ENCODE measurements at places on chromosomes 4 and X.

DNA sequence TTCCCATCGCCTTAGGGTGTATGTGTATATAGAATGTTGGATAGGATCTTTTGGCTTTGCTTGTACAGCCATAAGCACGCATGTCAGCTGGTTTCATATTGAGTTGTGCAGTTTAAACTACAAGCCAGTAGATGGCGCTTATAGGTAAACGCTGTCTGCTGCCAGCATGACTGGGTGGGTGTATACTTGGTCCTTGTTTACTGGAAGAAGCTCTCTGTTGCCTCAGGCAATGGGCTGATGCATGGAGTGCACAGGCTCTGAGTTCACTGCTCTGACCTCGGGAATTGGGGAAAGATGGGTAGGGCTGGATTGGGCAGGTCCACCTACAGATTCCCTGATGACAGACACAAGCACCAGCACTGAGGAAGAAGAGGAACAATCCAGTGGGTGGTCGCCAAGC lies 831.5 kb downstream of the STIM2 start:
- no peak for DNase-seq
- no peaks in the 10 kb centered on the region for H3K4me1 ChIP-seq
- H3K4me3 ChIP-seq: no peak overlapping the region
- H3K27me3 ChIP-seq: no peaks in the 10 kb centered on the region

DNA sequence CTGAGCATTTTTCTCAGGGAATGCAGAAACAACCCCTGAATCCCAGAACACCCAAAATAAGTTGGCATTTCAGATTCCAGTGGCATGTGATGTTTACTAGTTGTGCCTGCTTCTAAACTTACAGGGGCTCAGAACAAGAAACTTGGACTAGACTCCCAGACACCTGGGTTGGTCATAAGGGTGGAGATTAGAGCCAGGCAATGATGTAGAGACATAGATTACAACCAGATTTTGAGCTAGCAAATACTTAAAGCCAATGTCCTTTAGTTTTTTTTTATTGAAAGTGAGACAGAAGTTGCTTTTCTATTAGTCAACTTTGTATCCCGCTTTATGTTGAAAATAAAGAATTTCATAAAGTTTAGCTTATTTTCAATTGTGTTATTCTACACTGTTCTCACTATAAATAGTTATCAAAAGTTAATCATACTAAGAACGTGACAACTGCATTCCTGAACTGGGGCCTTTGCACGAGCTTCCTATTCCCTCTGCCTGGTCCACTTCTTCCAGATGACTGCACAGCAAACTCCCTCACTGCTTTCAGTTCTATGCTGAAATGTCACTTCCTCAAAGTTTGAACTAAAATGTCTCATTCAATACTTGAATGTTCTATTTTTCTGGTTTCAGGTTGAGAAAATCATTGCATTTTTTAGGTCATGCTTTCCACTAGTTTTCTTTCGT lies 224.7 kb upstream of the PPP1R2C start:
- no peak overlapping the region for H3K4me3 ChIP-seq
- no peaks in the 10 kb centered on the region for H3K4me1 ChIP-seq
- DNase-seq: no peak
- H3K36me3 ChIP-seq: no peaks in the 10 kb centered on the region
- H3K27me3 ChIP-seq: no peaks in the 10 kb centered on the region

- DNase-seq: no peak
- peak overlapping the region; percentile 66 for H3K4me3 ChIP-seq
- H3K4me1 ChIP-seq: peaks cover 60% of the 10 kb centered on the region
- H3K36me3 ChIP-seq: peaks cover 46% of the 10 kb centered on the region
- H3K27me3 ChIP-seq: no peaks in the 10 kb centered on the region
These were observed 22.8 kb downstream of the GPRIN3 start for GRCh38 chr4:89284828-89285227.

- peaks cover 25% of the 10 kb centered on the region for H3K27me3 ChIP-seq
- no peak overlapping the region for H3K4me3 ChIP-seq
- H3K36me3 ChIP-seq: no peaks in the 10 kb centered on the region
- no peak overlapping the region for H3K27ac ChIP-seq
- H3K4me1 ChIP-seq: peaks cover 3% of the 10 kb centered on the region
- DNase-seq: no peak
These were observed 9.0 kb upstream of the IGFBP7 start for GRCh38 chr4:57119054-57119651.

- H3K27me3 ChIP-seq: no peaks in the 10 kb centered on the region
- no peaks in the 10 kb centered on the region for H3K36me3 ChIP-seq
- DNase-seq: no peak
- no peak overlapping the region for H3K27ac ChIP-seq
These were observed 126.5 kb upstream of the INTU start for GRCh38 chr4:127506283-127506682.

DNA sequence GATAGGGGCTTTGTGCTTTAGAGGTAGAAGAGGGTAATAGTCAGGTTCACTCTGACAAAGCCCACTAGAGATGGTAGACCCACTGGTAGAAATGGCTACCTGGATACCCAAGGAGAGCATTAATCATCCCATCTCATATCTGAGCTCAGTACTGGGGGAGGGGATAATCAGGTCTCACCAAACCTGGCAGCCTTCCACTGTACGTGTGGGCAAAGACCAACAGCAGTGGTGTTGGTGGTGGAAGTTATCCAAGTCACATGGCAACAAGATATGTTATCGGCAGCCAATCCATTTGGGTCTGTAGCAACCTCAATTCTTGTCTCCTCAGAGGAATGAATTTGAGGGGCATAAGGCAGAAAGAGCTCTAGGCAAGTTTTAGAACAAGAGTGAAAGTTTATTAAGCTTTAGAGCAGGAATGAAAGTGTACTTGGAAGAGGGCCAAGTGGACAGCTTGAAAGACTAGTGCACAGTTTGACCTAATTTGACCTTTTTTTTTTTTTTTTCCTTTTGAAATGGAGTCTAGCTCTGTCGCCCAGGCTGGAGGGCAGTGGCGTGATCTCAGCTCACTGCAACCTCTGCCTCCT lies 67.0 kb upstream of the CXCL13 start:
- no peak overlapping the region for H3K4me3 ChIP-seq
- no peak overlapping the region for H3K27ac ChIP-seq
- H3K27me3 ChIP-seq: peaks cover 15% of the 10 kb centered on the region
- H3K36me3 ChIP-seq: no peaks in the 10 kb centered on the region

DNA sequence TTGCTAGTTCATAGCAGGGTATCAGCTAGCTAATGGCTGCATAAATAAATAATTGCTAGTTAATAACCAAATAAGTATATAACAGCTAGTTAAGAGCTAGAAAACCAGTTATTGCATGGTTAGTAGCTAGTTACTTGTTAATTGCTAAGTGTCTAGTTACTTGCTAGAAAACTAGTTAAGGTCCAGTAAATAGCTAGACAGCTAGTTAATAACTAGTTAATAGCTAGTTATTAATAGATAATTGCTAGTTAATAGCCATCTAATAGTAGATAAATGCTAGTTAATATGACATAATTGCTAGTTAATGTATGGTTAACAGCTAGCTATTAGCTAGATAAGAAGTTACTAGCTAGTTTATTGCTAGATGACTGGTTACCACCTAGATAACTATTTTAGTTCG lies 629.9 kb upstream of the CT83 start:
- no peaks in the 10 kb centered on the region for H3K36me3 ChIP-seq
- H3K27me3 ChIP-seq: no peaks in the 10 kb centered on the region
- DNase-seq: no peak
- no peak overlapping the region for H3K27ac ChIP-seq
- H3K4me1 ChIP-seq: no peaks in the 10 kb centered on the region
- H3K4me3 ChIP-seq: no peak overlapping the region

- H3K27ac ChIP-seq: no peak overlapping the region
- no peaks in the 10 kb centered on the region for H3K36me3 ChIP-seq
- H3K4me3 ChIP-seq: no peak overlapping the region
- no peak for DNase-seq
- no peaks in the 10 kb centered on the region for H3K27me3 ChIP-seq
These were observed 565.2 kb downstream of the PCDH18 start for GRCh38 chr4:136967069-136967468.

- H3K4me3 ChIP-seq: no peak overlapping the region
- DNase-seq: no peak
- no peak overlapping the region for H3K27ac ChIP-seq
- H3K36me3 ChIP-seq: no peaks in the 10 kb centered on the region
- no peaks in the 10 kb centered on the region for H3K27me3 ChIP-seq
These were observed 276.3 kb downstream of the DCTD start for GRCh38 chr4:182640932-182641331.

GRCh38 chr4:79317711-79318110 lies 8.2 kb downstream of the NAA11 start:
- no peak overlapping the region for H3K27ac ChIP-seq
- H3K4me3 ChIP-seq: no peak overlapping the region
- DNase-seq: no peak
- no peaks in the 10 kb centered on the region for H3K27me3 ChIP-seq
- no peaks in the 10 kb centered on the region for H3K4me1 ChIP-seq
- H3K36me3 ChIP-seq: no peaks in the 10 kb centered on the region

DNA sequence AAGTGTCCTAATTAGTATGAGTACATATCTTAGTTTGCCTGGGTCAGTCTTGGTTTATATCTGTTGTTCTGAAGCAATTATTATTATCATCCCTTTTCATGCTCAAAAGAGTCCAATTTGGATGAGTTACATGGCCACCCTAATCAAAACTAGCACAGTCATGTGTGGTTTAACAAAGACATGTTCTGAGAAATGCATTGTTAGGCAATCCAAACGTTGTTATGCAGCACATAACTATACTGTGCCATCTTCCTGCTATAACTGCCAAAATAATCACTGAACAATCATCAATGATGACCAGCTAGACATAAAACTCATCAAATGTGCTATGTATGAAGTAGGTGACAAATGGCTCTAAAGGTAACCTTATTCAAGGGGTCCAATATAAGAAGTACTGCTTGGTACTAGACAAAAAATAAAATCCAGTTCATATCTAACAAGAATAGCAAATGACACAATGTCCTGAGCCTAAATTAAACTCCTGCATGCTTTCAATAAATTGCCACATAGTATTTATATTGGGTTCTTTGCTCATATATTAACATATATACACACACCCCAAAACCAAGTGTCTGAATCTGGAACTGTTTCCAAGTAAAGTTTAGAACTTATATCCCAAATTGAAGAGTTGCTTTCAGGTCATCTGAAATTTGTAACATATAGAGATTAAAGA lies 41.9 kb downstream of the CNOT6L start:
- no peak overlapping the region for H3K4me3 ChIP-seq
- peaks cover 22% of the 10 kb centered on the region for H3K36me3 ChIP-seq
- H3K27me3 ChIP-seq: no peaks in the 10 kb centered on the region
- H3K27ac ChIP-seq: no peak overlapping the region
- DNase-seq: no peak
- peaks cover 17% of the 10 kb centered on the region for H3K4me1 ChIP-seq

DNA sequence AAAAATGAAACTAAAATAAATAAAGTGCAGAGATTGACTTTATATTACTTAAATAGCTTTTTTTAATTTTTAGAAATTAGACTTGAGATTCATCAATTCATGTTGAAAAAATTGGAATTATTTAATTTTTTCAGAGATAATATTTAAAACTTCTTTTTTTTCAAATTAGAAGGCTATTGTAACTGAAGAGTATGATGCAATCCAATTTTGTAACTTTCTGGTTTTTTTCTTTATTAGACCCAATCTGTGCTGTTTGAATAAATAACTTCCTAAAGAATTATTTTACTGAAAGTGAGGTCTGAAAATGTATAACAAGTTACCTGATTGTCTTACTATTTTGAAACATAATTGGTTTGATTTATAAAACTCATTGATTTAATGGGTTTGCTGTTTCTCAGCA lies 200.9 kb downstream of the MAD2L1 start:
- DNase-seq: no peak
- H3K4me1 ChIP-seq: no peaks in the 10 kb centered on the region
- H3K27me3 ChIP-seq: no peaks in the 10 kb centered on the region

GRCh38 chrX:69182818-69183380 lies 17.6 kb upstream of the PJA1 start:
- no peaks in the 10 kb centered on the region for H3K36me3 ChIP-seq
- no peak overlapping the region for H3K27ac ChIP-seq
- no peak for DNase-seq
- H3K27me3 ChIP-seq: peaks cover 4% of the 10 kb centered on the region
- no peaks in the 10 kb centered on the region for H3K4me1 ChIP-seq

- H3K36me3 ChIP-seq: no peaks in the 10 kb centered on the region
- no peak overlapping the region for H3K4me3 ChIP-seq
- no peaks in the 10 kb centered on the region for H3K27me3 ChIP-seq
- no peak for DNase-seq
These were observed 359.9 kb upstream of the CNKSR2 start for GRCh38 chrX:21014326-21014725.

DNA sequence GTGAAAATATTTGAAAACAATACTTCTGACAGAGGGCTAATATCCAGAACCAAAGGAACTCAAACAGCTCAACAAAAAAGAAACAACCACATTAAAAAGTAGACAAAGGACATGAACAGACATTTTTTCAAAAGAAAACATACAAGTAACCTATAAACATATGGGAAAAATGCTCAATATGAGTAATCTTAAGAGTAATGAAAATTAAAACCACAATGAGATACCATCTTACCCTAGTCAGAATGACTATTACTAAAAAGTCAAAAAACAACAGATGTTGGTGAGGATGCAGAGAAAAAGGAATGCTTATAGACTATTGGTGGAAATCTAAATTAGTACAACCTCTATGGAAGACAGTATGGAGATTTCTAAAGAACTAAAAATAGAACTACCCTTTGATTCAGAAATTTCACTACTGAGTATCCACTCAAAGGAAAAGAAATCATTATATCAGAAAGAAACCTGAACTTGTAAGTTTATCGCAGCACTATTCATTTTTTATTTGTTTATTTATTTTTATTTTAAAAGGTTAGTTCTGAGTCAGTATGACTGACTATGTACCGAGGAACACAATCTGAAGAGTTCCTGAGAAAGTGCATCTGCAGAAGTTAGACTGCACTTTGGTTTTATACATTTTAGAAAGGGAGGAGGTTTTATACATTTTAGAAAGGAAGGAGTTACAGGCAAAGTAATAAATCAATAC lies 231.3 kb downstream of the INPP4B start:
- no peak for DNase-seq
- no peak overlapping the region for H3K27ac ChIP-seq
- no peak overlapping the region for H3K4me3 ChIP-seq
- H3K36me3 ChIP-seq: peaks cover 53% of the 10 kb centered on the region
- no peaks in the 10 kb centered on the region for H3K27me3 ChIP-seq
- peaks cover 5% of the 10 kb centered on the region for H3K4me1 ChIP-seq

GRCh38 chr4:152696764-152697261 lies 17.0 kb upstream of the TMEM154 start:
- peak overlapping the region; percentile 23 for H3K27ac ChIP-seq
- no peaks in the 10 kb centered on the region for H3K36me3 ChIP-seq
- H3K4me3 ChIP-seq: no peak overlapping the region
- peaks cover 18% of the 10 kb centered on the region for H3K4me1 ChIP-seq
- DNase-seq: peak; percentile 49
- H3K27me3 ChIP-seq: peaks cover 10% of the 10 kb centered on the region

- H3K4me3 ChIP-seq: no peak overlapping the region
- no peaks in the 10 kb centered on the region for H3K27me3 ChIP-seq
These were observed 484.4 kb upstream of the NR3C2 start for GRCh38 chr4:148926276-148927260.

GRCh38 chr4:169963998-169964397 lies 62.2 kb downstream of the MFAP3L start:
- H3K27ac ChIP-seq: no peak overlapping the region
- no peaks in the 10 kb centered on the region for H3K27me3 ChIP-seq
- H3K36me3 ChIP-seq: no peaks in the 10 kb centered on the region
- DNase-seq: no peak
- H3K4me1 ChIP-seq: no peaks in the 10 kb centered on the region

- no peak for DNase-seq
- no peaks in the 10 kb centered on the region for H3K27me3 ChIP-seq
- peaks cover 4% of the 10 kb centered on the region for H3K4me1 ChIP-seq
- H3K4me3 ChIP-seq: no peak overlapping the region
These were observed 119.5 kb upstream of the SCML1 start for GRCh38 chrX:17617806-17618205.

All from T-helper 2 cell treated with Interferon-gamma antibody and Interleukin-4, amounts not matched to agents 5 μg/mL and 100 μg/mL, for 36 hours (primary cell).